ENCODE measurements at places on chromosomes 11 and 22.

- DNase-seq, result peak; percentile 3
Measured at GRCh38 chr11:122882857-122883645, 492 bp downstream of the JHY start.

DNA sequence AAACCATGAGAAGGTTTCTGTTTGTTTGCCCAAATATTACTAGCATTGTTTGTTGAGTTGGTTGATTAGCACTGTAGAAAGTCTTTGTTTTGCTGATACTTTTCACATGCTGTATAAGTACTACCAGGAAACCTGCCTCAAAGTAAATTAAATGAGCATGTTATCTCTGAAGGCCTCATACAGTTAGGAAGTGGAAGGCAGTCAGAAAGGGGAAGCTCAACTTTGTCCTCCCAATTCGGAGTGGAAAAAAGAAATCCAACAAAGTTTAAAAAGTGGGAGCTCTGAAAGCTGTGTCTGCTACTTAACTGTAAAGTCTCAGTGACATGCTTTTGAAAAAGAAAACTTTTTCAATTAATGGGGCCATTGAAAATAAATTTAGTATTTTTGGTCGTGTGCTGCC is 188.3 kb upstream of the BLID start:
- DNase-seq, result no peak

DNA sequence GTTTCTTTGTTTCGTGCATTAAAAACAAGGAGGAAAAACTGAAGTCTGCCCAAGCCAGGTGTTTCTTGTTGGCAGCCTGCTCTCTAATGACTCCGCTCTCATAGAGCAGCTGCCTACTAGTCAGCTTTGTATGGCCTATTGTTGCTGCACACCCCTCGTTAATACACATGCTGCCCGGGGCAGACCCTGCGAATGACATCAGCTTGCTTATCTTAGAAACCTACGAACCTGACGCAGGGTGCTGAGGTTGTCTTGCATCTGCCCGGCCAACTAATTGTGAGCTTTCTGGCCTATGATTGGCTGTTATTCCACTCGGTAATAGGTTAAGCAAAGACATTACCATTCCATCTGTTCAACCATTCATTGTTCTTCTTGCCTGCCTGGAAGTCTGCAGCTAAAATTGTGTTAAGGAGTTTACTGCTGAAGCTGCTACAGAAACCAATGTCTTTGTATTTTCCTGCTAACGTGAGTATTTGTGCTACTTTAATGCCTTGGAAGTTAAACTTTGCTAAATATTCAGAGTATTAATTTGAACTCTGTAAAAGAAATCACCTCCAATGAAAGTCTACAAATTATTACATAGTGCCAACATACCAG is 37.5 kb downstream of the ZC3H12C start:
- peak; percentile 91 for DNase-seq

DNA sequence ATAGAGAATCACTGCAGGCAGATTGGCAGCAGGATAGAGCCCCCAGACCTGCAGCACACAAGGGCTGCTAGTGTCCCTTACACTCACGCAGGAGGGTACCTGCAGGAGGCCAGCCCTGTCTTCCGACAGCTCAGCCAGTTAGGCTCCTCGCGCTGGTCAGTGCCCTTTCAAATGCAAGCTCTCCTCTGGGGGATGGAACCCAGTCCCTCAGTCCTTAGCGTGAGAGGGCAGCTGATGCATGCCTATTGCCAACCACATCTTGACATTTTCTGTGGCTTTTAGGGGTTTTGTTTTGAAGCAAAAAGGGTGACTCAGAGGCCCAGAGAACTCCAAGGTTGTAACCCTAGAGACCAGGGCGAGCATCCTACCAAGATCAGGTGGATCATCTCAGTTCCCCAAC is 40.0 kb downstream of the WNT11 start:
- DNase-seq, result no peak

DNA sequence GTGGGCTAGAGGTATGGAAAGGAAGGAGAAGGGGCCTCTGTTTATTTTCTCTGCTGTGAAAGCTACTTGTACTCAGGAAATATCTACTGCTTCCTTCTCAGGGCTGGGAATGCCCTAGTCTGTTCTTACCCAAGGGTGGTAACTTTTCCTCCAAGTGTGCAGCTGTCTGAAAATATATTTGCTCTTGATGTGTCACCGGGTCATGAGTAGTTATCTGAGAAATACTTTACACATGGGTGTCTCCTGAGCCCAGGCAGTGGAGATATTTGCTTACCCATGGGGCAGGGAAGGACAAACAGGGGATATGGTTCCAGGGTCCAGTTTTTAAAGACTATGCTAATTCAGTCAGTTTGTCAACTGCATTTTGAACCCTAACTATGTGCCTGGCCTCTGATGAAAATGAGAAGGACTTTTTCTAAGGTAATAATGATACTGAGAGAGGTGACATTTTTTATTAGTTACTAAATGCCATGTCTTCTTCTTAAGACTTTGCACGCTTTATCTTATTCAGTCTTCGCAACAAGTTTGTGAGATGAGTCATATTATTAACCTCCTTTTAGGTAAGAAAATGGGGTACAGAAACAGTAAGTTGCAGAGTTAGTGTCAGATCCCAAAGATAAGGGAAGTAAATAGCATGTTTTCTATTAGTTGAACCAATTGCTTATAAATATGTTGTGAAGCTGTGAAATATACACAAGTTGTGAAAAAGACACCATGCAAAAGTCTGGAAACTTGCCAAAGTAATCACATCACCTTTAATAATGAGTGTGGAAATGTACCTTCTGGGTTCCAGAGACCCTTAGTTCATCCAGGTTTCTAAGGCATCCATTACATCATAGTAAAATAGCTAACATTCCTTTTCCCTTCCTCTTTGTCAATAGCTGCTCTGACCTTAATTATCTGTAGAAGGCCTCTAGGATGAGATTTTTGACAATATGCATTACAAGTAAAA is 22.9 kb downstream of the SYTL2 start:
- peak; percentile 71 for DNase-seq

DNA sequence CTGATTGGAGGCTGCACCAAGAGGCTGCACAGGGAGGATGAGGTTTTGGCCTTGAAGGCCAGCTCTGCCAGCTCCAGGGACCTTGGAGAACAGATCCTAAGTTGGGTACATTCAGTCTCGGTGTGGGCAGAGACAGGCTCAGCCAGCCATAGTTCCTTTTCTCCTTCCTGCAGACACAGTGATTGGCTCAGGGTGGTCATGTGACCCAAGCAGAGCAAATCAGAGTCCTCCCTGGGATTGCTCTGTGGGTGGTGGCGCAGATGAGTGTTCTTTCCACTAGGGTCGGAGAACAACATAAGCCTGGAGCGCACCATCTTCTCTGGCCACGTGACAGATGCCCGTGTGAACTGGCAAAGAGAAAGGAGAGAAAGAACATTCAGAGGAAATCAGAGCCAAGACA is 47.1 kb upstream of the CCND1 start:
- no peak for DNase-seq

GRCh38 chr11:72633068-72633467 is 41.2 kb downstream of the PDE2A start:
- no peak for DNase-seq

GRCh38 chr22:32660292-32660691 is 141.2 kb upstream of the TIMP3 start:
- peak; percentile 73 for DNase-seq

DNA sequence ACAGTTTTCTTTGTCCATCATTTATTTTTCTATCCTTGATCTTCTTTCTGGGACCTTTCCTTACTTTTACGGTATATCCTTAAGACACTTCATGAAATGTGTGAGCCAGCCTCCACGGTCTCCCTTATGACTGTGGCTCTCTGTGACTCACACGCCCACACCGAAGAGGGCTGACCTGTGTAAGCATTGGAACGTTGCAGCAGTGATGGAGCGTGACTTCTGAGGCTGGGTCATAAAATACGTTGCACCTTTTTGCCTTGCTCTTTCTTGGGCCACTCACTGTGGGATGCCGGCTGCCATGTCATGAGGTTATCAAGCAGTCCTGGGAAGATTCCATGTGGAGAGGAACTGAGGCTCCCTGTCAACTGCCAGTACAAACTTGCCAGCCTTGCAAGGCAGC is 96.3 kb upstream of the RAB1B start:
- no peak for DNase-seq

GRCh38 chr11:68044898-68045351 is 6.1 kb downstream of the TCIRG1 start:
- DNase-seq, result no peak

GRCh38 chr11:21321530-21321929 is 652.1 kb downstream of the NELL1 start:
- DNase-seq, result no peak

- no peak for DNase-seq
Measured at GRCh38 chr22:38697425-38698089, 3.2 kb downstream of the JOSD1 start.

GRCh38 chr11:59416613-59417012 is 9.6 kb downstream of the OR5A2 start:
- DNase-seq, result no peak

- DNase-seq, result no peak
Measured at GRCh38 chr11:33490842-33491370, 209.7 kb downstream of the C11orf91 start.

Measured in SJCRH30 (cell line).